Stimulated activated effector memory CD8-positive, alpha-beta T cell treated with anti-CD3 and anti-CD28 coated beads, Interleukin-12 subunit alpha, Interleukin-12 subunit beta, amount 100 ng/mL, for 72 hours (primary cell): ENCODE measurements at places on chromosomes 6 and 20.

- no peak for DNase-seq
Observed at GRCh38 chr20:54194724-54195438, 13.0 kb upstream of the PFDN4 start.

GRCh38 chr6:36698196-36698595, 570 bp downstream of the RAB44 start:
- no peak for DNase-seq

DNA sequence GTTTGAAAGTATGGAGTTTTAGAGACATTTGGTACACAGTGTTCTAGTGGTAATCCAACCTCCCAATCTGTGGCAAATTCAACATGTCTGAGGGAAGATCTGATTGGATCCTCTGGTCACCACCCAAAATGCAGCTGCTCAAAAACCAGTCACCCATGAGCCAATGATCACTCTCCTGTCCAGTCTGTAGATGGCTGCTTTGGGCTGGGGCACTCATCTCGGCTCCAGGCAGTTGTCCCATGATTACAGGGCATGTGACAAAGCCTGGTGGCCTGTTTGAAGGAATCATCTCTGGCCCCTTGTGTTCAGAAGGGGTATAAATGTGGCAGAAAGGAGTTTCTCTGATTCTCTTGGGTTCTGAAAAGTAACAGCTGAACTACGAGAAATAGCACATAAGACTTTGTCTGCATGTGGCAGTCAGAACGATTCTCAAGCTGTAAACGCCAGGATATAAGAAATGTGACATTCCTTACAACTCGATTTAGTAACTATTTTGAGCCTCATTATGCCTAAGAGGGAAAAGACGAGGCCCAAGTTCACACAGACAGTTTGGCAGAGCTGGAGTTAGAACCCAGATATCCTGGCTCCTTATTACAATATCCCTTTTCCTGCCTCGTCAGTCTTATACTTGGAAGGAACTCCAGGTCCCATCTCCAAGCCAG, 3.9 kb upstream of the C20orf202 start:
- DNase-seq = no peak

DNA sequence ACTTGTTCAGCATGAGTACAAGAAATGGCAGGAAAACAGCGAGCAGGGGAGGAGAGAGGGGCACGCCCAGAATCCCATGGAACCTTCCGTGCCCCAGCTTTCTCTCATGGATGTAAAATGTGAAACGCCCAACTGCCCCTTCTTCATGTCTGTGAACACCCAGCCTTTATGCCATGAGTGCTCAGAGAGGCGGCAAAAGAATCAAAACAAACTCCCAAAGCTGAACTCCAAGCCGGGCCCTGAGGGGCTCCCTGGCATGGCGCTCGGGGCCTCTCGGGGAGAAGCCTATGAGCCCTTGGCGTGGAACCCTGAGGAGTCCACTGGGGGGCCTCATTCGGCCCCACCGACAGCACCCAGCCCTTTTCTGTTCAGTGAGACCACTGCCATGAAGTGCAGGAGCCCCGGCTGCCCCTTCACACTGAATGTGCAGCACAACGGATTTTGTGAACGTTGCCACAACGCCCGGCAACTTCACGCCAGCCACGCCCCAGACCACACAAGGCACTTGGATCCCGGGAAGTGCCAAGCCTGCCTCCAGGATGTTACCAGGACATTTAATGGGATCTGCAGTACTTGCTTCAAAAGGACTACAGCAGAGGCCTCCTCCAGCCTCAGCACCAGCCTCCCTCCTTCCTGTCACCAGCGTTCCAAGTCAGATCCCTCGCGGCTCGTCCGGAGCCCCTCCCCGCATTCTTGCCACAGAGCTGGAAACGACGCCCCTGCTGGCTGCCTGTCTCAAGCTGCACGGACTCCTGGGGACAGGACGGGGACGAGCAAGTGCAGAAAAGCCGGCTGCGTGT, 11.6 kb downstream of the TNFAIP3 start:
- no peak for DNase-seq

- no peak for DNase-seq
Observed at GRCh38 chr6:168388641-168389633, 52.0 kb upstream of the SMOC2 start.

- no peak for DNase-seq
Observed at GRCh38 chr6:121523628-121524027, 88.2 kb downstream of the GJA1 start.

GRCh38 chr6:100194535-100194934, 200.5 kb upstream of the MCHR2 start:
- DNase-seq = no peak

DNA sequence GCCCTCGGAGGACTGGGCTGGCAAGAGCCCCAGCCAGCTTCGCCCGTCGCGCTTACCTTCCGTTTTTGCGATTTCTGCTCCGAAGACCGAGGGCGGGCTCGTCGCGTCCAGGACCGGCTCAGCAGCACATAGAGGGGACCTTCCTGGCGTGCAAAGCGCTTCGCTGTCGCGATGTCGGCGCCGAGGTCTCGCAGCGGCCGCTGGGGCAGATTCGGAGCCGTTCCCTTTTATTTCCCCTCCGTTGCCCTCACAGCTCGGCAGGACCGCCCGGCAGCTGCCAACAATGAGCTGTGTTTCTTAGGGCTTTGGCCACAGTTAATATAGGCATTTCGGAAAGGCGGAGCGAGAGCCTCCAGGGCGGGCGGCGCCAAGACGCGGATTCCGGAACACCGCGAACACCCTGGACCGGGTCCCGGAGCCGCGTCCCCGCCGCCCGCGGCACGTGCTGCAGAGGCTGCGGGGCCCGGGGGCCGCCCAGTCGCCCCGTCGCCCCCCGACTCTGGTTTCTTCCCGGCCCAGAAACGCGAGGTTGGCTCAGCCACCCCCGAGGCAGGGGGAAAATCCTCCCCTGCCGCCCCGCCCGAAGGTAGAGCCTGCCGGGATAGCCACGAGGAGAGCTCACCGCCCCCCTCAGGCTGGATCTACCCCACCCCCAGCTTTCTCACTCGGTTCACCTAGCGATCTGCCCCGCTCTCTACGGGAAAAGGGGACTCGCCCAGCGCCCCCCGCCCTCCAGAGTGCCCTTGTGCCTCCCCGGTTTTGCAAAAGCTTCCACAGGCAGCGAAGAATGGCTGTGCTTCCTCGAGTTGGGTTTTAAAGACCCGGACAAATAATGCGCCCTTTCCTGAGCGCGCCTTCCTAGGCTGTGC, at the start of gene CITED2:
Gene CITED2 (minus strand): TSS at position 292 of the 869 bp plus-strand sequence. CDS start 704 bp downstream, outside the sequence.
- peak; percentile 97 for DNase-seq

- DNase-seq = no peak
Observed at GRCh38 chr6:137494988-137495702, 951 bp upstream of the OLIG3 start.

- DNase-seq = no peak
Observed at GRCh38 chr6:36769183-36769675, 70.0 kb downstream of the CPNE5 start.

- DNase-seq = no peak
Observed at GRCh38 chr20:32227306-32227705, 19.6 kb downstream of the POFUT1 start.

- no peak for DNase-seq
Observed at GRCh38 chr6:4224067-4224978, 88.9 kb upstream of the ECI2 start.

DNA sequence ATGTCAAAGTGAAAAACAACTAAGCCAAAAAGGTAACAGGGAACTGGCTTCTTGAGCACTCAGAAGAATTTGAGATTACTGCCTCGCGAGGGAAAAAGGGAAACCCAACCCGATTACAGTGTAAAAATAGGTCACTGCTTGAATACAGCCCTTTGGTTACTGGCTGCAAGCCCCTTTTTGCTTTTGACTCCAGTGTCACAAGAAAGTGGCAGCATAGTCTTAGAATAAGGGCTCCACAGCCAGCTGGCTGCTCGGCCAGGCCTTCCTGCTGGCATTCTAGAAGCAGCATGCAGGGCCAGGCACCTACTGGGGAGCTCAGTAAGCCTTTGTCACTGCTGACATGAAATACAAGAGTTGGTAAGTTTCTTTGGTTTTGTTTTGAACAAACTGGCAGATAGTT, 83.0 kb downstream of the ZHX3 start:
- DNase-seq = no peak

- DNase-seq = no peak
Observed at GRCh38 chr6:146305951-146306350, 237.7 kb upstream of the RAB32 start.
